Stimulated activated CD8-positive, alpha-beta memory T cell treated with anti-CD3 and anti-CD28 coated beads, Interleukin-15, amount 100 ng/mL, for 24 hours (primary cell): ENCODE measurements at places on chromosomes 5 and 9.

DNA sequence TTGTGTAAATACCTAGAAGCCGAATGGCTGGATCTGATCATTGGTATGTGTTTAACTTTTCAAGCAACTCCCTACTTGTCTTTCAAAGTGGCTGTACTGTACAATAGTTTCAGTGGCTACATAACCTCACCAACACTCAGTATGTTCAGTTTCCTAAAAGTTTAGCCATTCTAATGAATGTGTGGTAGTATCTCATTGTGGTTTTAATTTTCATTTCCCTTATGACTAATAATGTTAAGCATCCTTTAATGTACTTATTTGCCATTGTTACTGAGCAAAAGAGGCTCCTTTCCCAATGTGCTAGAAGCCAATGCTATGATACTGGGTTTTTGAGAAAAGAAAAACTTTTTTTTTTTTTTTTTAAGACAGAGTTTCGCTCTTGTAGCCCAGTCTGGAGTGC lies 27.8 kb upstream of the ALDOB start:
- no peak for DNase-seq

GRCh38 chr5:59218424-59219045 lies 635.7 kb downstream of the RAB3C start:
- DNase-seq = no peak

DNA sequence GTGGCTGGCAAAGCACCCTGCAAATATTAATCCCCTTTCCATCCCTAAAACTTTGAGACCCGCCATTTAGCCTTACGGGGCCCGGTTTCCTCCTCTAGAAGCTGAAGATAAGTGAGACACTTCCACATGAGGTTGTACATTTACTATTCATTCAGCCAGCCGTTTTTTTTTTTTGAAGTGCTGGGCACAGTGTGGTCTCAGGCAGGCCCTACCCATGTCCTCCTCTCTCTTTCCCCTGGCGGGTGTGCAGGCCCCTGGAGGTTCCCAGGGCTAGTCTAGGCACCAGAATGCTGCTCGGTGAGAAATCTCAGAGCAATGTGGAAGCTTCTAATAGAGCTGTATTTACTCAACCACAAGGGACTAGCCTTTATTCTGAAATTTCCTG lies 107.4 kb upstream of the LARP1 start:
- DNase-seq = no peak

GRCh38 chr9:23731353-23731752 lies 94.7 kb downstream of the ELAVL2 start:
- DNase-seq = no peak

DNA sequence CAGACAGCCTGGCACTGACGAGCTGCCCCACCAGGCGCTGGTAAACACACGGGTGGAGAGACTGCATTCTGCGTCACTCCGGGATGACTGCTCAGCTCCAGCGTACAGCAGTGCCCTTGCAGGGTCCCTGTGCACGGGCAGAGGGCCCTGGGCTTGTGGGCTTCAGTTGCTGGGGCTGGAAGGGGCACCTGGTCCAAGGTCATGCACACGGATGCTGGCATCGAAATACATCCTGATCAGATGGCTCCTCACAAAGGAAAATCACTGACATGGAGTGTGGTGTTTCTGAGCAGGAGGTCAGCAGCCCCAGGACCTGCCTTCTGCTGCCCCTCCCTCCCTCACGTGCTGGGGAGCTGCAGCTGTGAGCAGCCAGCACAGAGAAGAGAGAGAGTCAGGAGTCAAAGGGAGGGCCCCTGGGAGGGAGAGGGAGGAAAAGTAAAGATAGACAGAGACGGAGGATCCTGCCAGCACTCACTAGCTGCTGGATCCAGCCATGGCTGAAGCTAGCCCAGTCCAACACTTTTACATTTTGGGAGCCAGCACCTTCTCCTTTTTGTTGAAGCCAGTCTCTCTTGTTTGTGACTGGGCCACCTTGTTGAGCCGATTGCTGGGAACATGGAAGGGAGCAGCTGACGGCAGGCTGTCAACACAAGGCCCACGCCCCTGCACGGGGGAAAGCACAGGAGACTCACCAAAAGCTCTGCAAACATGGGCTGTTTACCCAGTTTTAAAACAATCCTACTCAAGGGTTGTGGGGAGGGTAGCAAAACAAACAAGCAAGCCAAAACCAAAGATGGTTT lies 166.5 kb upstream of the PHYKPL start:
- no peak for DNase-seq

DNA sequence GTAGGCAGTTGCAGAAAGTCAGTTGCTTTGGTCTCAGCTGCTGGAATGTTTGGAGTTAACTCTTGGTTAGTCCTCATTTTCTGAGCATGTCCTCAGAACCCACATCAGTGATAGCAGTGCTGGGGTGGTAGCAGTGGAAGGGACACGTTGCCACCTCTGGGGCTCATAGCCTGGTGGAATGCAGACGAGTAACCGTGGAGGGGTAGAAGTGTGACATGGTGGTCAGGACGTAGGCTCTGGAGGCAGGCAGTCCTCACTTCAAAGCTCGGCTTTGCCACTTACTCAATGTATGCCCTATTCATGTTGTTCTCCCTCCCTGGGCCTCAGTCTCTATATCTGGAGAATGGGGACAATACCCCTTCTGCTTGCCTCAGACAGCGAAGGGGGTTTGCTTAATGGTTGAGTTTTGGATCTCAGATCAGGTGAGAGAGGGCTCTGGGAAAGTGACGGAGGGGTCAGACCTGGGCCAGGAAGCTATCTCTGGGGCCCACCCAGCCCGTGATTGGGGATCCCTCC lies 62.8 kb downstream of the RGS3 start:
- DNase-seq = no peak
